Upper lobe of left lung (tissue), 6 donors: ENCODE measurements at places on chromosomes 2 and 18.

DNA sequence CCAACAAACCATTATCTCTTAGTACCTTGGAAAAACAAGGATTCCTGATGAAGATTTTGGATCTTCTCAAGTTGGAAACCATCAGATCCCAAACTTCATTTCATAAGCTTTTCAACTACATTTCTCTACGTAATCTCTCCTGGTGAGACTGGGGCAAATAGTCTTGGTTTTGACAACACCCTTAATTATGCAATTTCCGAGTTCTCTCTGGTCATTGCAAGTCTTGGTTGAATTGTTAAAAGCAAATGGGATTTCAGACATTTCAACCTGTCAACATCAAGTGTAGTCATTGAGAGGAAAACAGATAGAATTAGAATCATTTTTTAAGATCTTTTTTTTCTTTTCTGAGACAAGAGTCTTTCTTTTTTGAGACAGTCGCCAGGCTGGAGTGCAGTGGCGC is 26.2 kb downstream of the KLF7 start:
- H3K27ac ChIP-seq = peak overlapping the region; percentile 2
- H3K27me3 ChIP-seq = no peaks in the 10 kb centered on the region
- H3K4me3 ChIP-seq = no peak overlapping the region
- no peak for DNase-seq
- H3K4me1 ChIP-seq = peaks cover 75% of the 10 kb centered on the region

GRCh38 chr18:73976433-73976832 is 171.2 kb downstream of the FBXO15 start:
- H3K36me3 ChIP-seq = no peaks in the 10 kb centered on the region
- H3K27ac ChIP-seq = no peak overlapping the region
- no peaks in the 10 kb centered on the region for H3K27me3 ChIP-seq
- DNase-seq = no peak
- H3K4me3 ChIP-seq = no peak overlapping the region
- H3K4me1 ChIP-seq = no peaks in the 10 kb centered on the region

DNA sequence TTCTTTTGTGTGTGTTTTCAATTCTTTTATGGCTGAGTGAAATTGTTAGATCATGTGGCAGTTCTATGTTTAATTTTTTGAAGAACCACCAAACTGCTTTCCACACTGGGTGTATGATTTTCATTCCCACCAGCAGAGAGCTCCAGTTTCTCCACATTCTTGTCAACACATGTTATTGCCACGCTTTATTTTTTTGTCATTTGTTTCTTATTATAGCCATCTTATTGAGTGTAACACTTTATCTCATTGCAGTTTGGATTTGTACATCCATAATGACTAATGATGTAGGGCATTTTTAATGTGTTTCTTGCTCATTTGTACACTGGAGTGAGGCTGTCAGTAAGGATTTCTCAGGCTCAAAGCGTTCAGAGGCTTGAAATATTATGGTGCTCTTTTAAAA is 184.2 kb downstream of the PIEZO2 start:
- no peak for DNase-seq
- no peak overlapping the region for H3K4me3 ChIP-seq
- no peak overlapping the region for H3K27ac ChIP-seq
- H3K4me1 ChIP-seq = no peaks in the 10 kb centered on the region
- no peaks in the 10 kb centered on the region for H3K27me3 ChIP-seq
- no peaks in the 10 kb centered on the region for H3K36me3 ChIP-seq

GRCh38 chr2:171651667-171652415 is 35.4 kb upstream of the DYNC1I2 start:
- no peak for DNase-seq
- no peak overlapping the region for H3K27ac ChIP-seq
- no peaks in the 10 kb centered on the region for H3K27me3 ChIP-seq

- peak overlapping the region; percentile 99 for H3K27ac ChIP-seq
- peaks cover 24% of the 10 kb centered on the region for H3K4me1 ChIP-seq
- DNase-seq = no peak
- peak overlapping the region; percentile 81 for H3K4me3 ChIP-seq
Observed at GRCh38 chr2:86623043-86623493, 597 bp downstream of the RNF103 start.

- peaks cover 62% of the 10 kb centered on the region for H3K4me1 ChIP-seq
- no peaks in the 10 kb centered on the region for H3K36me3 ChIP-seq
- peak; percentile 98 for DNase-seq
- H3K27ac ChIP-seq = peak overlapping the region; percentile 73
- H3K4me3 ChIP-seq = no peak overlapping the region
Observed at GRCh38 chr2:101120124-101120996, 30.8 kb downstream of the TBC1D8 start.

DNA sequence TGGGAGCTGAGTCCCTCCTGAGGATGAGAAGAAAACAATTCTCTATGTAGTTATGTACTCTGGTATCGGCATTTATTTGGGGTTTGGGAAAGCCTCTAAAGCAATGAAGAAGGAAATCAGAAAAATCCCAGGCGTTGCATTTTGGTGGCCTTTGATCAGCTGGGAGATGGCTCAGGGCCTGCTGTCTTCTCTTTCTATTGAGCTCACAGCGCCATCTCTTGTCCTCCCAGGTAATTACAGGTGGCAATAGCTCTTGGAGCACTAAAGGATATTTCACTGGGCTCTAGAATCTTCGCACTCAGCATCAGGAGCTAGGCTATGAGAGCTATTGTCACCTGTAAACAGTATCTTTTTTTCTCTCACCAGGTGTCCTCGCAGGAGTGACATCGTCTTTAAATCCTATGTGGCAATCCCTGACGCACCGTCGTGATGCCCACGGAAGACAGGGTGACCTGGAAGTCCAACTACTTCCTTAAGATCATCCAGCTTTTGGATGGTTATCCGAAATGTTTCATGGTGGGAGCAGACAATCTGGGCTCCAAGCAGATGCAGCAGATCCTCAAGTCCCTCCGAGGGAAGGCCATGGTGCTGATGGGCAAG is 76.1 kb upstream of the PMAIP1 start:
- H3K36me3 ChIP-seq = no peaks in the 10 kb centered on the region
- H3K4me3 ChIP-seq = no peak overlapping the region
- DNase-seq = no peak
- H3K4me1 ChIP-seq = no peaks in the 10 kb centered on the region
- H3K27ac ChIP-seq = no peak overlapping the region

DNA sequence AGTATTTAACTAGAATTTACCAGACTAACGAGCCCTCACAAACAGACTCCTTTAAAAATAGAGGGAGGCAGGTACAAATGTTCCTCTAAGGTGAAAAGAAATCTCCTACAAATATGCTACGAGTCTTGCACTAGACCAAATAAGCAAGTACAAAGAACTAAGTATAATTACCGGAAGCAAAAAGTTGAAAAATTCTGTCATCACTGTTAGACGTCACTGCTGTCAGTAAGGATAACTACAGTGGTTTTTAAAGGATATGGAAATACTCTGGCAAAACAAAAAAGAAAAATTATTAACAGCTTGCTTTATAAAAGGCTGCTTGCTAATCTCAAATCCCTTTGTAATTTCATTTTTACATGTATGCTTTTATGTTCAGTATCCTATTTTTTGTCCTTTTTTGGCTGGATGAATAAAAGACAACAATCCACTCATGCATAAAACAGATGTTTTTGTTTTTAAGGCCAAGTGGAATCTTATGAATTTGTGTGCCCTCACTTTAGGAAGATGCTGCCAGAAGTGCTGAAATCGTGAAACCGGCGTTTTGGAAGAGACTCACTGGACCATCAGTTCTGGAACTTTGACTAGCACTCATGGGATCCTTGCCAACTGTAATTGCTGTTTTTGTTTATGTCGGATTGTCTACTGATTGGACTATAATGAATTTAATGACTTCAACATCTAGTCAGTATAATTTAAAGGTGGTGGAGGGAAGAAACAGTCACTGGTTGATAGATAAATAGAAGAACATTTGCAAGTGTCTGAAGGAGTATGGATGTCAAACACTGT is 6.7 kb downstream of the ZNF521 start:
- DNase-seq = no peak
- H3K36me3 ChIP-seq = no peaks in the 10 kb centered on the region
- peaks cover 3% of the 10 kb centered on the region for H3K27me3 ChIP-seq
- H3K4me1 ChIP-seq = peaks cover 10% of the 10 kb centered on the region
- H3K27ac ChIP-seq = no peak overlapping the region
- no peak overlapping the region for H3K4me3 ChIP-seq

GRCh38 chr2:119212139-119212800 is 11.4 kb upstream of the STEAP3 start:
- H3K4me3 ChIP-seq = no peak overlapping the region
- no peaks in the 10 kb centered on the region for H3K27me3 ChIP-seq
- H3K27ac ChIP-seq = no peak overlapping the region
- no peak for DNase-seq
- H3K36me3 ChIP-seq = no peaks in the 10 kb centered on the region

- H3K4me1 ChIP-seq = no peaks in the 10 kb centered on the region
- no peak overlapping the region for H3K4me3 ChIP-seq
- DNase-seq = no peak
- no peaks in the 10 kb centered on the region for H3K27me3 ChIP-seq
- H3K27ac ChIP-seq = no peak overlapping the region
Observed at GRCh38 chr2:240462073-240462706, 26.7 kb downstream of the GPC1 start.

- H3K4me3 ChIP-seq = no peak overlapping the region
- H3K27ac ChIP-seq = no peak overlapping the region
Observed at GRCh38 chr2:171323971-171324528, 109.7 kb downstream of the METTL8 start.

DNA sequence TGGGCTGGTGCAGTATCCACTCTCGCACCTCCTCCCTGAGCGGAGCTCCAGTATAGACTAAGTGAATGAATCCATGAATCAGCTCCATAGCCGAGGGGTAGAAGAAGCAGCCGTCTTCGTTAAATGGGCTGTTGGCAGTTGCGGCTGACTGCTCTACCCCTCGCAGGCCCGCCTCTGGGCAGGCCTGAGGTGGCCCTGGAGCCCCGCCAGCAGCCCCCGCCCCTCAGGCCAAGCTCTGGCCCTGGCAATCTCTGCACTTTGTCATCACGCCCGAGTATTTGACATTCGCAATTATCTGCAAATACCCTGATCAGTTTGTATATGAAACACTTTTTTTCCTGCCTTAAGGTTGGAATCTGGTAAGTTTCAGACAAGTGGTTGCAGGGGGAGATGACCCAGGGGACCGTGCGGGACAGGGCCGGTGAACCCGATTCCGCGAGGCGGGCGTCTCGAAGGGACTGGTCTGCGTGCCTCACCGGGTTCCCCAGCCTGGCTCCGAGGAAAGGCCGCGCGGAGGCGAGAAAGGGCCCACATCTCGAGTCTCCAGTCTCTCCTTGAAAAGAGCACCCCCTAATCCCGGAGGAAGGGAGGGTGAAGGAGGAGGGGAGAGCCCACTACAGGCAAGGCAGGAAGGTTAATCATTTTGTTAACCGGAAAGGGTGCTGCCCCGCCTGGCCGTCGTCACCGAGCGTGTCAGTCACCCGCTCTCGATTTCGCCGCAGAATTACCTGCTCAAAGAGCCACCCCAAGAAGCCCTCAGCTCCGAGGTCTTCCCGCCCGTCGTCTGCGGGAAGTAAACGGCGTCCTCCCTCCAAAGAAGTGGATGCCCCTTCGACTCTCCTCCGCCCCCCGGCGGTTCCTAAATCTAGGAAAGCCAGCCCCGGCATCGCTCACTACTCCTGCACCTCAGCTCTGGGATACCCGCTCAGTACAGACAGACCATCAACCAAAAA is 11.1 kb upstream of the SATB2 start:
- H3K36me3 ChIP-seq = no peaks in the 10 kb centered on the region
- peaks cover 90% of the 10 kb centered on the region for H3K27me3 ChIP-seq
- peak; percentile 72 for DNase-seq
- no peak overlapping the region for H3K27ac ChIP-seq
- peak overlapping the region; percentile 16 for H3K4me3 ChIP-seq

- no peak overlapping the region for H3K4me3 ChIP-seq
- no peaks in the 10 kb centered on the region for H3K27me3 ChIP-seq
- no peak overlapping the region for H3K27ac ChIP-seq
- no peaks in the 10 kb centered on the region for H3K36me3 ChIP-seq
- DNase-seq = no peak
Observed at GRCh38 chr18:7062811-7063210, 54.8 kb downstream of the LAMA1 start.

DNA sequence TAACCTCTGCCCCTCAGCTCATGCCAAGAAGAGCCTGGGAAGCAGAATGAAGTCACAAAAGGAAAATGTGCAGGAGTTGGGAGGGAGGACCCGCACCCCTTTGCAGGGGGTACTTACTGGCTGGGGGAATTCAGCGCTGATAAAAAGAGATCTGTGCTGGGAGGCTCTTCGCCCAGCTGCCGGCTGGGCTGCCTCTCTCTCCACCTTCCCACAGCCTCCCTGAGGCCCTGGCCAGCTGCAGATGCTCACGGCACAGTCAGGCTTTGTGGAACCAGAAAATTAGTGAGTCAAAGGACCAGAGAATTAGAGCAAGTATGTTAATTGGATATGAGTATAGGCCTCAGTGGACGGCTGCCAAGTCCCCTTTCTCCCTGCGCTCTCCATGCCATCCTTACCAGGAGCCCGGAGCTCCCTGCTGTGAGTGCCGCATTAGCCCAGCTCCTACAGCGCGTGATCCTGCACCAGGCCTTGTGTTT is 181.7 kb upstream of the SH3BP4 start:
- no peaks in the 10 kb centered on the region for H3K36me3 ChIP-seq
- H3K4me3 ChIP-seq = no peak overlapping the region

DNA sequence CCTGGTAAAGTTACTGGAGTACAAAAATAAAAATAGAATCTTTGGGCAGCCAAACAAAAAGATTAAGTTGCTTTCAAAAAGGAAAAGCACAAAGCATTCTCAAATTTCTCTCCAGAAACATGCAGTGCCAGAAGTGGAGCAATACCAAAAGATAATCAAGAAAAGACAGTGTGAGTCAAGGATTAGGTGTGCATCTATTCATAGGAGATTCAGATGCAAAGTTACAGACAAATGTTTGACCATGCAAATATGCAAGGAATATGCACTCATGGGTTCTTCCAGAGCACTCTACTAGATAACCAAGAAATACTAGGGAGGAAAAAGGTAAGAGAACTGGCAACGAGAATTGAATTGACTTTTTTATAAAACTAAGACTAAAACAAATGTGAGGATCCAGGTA is 51.8 kb upstream of the CDH20 start:
- no peak overlapping the region for H3K27ac ChIP-seq
- no peak for DNase-seq
- no peaks in the 10 kb centered on the region for H3K27me3 ChIP-seq
- no peak overlapping the region for H3K4me3 ChIP-seq
